ENCODE measurements at places on chromosomes 16 and 17.

- DNase-seq = no peak
Measured at GRCh38 chr16:23174622-23175021, 7.9 kb upstream of the SCNN1G start.

GRCh38 chr17:27591986-27592385 lies 39.0 kb upstream of the LGALS9 start:
- DNase-seq = no peak

DNA sequence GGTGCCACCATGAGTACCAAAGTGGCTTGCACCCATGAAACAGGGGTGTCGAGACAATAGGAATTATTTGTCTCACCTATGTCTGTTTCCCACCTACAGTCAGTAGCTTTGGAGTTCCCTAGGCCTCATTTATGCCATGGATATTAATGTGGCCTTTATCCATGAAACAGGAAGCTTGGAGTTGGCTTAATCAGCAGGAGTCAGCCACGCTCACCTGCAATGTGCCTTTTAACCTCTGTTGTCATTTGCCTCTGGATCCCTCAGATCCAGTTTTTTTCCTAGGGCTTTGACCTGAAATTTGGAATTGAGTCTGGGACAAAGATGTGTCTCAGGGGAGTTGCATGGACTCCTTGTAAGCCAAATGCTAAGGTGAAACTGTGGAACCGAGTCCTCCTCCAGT lies 44.4 kb downstream of the TAOK1 start:
- DNase-seq = no peak

- DNase-seq = no peak
Measured at GRCh38 chr17:71482625-71483024, 638.2 kb upstream of the SOX9 start.

DNA sequence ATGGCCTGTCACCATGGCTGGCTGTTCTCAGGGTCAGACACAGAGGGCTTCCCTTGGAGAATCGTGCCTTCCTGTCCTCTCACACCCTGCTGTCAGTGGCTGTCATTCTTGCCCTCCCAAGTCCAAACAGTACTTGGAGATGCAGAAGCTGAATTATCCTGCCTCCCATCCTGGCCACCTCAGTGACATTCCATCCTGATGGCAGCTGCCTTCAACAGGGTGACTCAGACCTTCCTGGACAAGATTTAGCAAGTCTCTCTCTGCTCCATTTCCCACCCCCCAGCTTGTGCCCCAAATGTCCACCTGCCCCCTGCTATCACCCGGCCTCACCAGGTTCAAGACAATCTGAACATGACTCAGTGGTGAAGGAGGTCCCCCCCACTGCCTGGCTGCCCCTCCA lies 4.8 kb upstream of the KRT36 start:
- DNase-seq = no peak
